ENCODE measurements at places on chromosomes 6 and 20.

- no peak for DNase-seq
Observed at GRCh38 chr6:42199106-42199981, 4.6 kb upstream of the GUCA1B start.

DNA sequence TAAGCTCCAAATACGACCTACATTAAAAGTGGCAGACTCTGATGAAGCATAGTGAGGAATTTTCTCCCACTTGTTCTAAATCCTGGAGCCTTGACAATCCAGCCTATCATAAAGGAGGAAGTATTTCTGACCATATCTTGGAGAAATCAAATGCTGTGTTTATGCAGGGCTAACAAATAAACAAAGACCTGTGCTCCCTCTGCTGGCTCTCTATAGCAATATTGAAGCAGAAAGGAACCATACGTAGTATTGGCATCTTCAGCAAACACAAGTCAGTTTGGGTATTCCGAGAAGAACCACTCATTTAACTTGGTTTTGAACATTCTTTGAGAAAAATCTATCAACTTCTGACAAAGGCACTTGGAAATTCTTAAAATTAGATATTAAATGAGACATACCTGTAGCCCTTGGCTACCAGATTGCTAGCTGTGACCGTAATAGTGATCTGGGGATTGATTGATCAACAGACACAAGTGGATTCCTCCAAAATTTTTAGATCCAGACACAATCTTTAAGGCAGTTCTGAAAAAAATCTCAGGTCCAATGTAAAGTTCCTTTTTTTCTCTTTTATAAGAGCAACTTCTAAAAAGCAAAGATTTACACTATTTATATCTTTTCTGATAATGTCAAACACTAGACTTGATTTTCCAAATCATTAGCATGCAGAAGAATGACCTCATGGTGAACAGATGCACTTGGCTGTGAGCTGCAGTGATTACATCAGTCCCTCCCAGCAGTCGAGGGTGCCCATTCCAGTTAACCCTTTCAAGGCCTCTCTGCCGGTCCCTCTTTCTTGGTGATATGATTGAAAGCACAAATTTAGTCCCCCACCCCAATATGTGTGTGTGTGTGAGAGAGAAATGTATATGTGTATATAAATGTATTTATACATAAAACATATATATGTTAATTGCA lies 40.2 kb downstream of the INSM1 start:
- no peak for DNase-seq

DNA sequence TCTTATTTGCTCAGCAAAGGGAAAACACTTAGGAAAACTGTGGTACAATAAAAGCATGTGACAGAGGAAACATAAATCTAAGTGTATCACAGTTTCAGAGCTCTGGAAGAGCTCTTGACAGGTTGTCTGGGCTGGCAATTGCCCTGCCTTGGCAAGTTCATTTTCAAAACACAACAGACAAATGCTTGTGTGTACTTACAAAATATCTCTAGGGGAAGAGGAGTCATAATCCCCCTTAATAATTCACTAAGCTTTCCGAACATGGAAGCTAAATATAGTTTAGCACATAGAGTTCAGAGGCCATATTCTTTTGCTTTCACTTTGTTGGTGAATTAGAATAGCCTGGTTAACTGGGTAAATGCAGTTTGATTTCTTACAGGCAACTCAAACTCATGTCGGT lies 211.6 kb upstream of the THEMIS start:
- no peak for DNase-seq

DNA sequence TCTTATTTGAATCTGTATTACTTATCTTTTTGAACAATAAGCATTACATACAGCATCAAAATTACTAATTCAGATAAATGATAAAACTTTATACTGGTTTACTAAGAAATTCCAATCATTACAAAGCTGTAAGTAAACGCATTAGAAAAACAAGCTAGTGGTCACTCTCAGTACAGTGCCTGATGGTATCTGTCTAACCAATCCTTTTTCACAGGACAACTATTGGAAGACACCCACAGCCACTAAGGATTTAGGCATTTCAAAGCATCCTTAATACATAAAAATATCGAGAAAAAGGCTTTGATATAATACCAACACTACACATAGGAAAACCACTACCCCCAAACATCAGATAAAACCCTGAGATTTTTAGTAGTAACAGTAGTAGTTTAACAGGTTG lies 2.6 kb downstream of the CD164 start:
- DNase-seq, result no peak

DNA sequence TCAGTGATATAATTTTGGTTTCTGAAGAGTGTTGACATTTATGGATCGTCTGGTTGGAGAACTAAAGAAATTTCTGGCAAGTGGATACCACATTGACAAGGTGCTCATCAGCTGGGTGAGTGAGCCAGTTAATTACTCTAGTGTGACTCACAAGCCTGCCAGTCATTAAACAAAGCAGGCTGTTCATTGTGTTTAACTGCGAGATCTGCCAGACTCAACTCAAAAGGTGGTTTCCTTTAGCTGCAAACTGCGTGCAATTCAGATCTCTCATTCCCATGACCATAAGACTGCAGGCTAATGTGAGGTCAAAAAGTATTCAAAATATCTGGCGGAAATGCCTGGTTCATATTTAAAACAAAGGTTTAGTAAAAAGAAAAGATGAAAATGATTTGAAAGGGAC lies 32.5 kb upstream of the IYD start:
- DNase-seq, result no peak
